ENCODE measurements at places on chromosomes 13 and 19. TPM values are rescaled to one million over a fixed set of nuclear protein-coding genes. Genes with fewer than 3 reads are reported as not detected.

The NRTN gene
- total RNA-seq = 7.5 TPM

The CALR3 gene
- total RNA-seq = 0.25 TPM

The PABPC3 gene
- total RNA-seq = not detected

The IL27RA gene
- 10.7 TPM for total RNA-seq

The ZNF567 gene
- 17.7 TPM for total RNA-seq

The TSHZ3 gene
- total RNA-seq = 2.1 TPM

The LGALS14 gene
- not detected for total RNA-seq

The ZNF439 gene
- 0.47 TPM for total RNA-seq

The NTN5 gene
- 1.2 TPM for total RNA-seq

The TLE2 gene
- total RNA-seq = 83.8 TPM

DNA sequence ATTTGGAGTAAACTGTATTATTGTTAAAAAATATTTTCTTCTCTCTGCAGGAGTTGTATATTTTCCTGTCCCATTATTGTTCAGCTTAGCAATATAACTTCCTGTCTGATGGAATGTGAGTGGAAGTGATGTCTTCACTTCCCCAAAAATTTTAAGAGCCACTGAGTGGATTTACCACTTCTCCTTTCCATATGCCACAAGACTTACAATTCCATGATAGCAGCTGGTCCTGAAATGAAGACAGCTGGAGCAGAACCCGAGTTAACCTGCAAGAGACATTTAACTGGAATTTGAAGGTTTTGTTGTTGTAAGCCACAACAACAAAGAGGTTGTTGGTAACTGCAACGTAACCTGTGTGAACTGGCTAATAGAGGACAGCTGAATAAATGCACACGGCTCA, 23.4 kb upstream of the TBC1D4 start:
- DNase-seq = no peak
- no peaks in the 10 kb centered on the region for H3K4me1 ChIP-seq
- no peak overlapping the region for H3K4me3 ChIP-seq
- H3K27me3 ChIP-seq = no peaks in the 10 kb centered on the region
- H3K27ac ChIP-seq = no peak overlapping the region
- H3K36me3 ChIP-seq = no peaks in the 10 kb centered on the region

- H3K4me3 ChIP-seq = no peak overlapping the region
Measured at GRCh38 chr13:109817591-109818535, 31.5 kb upstream of the IRS2 start.

DNA sequence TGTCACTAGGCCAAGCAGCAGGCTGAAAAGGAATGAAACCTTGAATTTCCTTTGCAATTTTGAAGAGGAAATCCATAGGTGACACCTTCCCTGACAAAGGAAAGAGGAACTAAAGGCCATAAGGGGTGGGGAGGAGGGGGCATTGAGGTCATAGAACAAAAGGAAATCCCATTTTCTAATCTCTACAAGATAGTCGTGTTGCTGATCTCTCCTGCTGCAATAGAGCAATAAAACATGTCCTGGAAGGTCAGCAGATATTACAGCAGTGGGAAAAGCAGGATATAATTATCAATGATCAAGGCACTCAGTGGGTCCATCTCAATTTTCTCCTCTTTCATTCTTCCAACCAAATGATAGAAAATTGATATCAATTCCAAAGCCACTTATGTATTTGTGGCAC, 20.3 kb upstream of the RAP2A start:
- H3K27ac ChIP-seq = no peak overlapping the region
- H3K27me3 ChIP-seq = no peaks in the 10 kb centered on the region
- no peaks in the 10 kb centered on the region for H3K4me1 ChIP-seq
- no peaks in the 10 kb centered on the region for H3K36me3 ChIP-seq
- no peak for DNase-seq

DNA sequence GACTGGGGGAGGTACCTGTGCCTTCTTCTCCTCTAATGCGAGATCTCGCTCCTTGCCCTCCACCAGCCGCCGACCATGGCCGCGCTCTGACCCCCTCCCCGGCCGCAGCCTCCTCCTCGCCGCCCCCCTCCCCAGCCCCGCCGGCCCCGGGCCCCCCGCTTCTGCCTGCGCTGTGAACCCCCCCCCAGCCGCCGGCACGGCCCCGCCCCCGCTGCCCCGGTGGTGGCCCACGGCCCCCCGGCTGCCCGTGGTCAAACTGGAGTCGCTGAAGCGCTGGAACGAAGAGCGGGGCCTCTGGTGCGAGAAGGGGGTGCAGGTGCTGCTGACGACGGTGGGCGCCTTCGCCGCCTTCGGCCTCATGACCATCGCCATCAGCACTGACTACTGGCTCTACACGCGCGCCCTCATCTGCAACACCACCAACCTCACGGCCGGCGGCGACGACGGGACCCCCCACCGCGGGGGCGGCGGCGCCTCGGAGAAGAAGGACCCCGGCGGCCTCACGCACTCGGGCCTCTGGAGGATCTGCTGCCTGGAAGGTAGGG, at the start of gene CACNG8:
Gene CACNG8 (plus strand): TSS at position 51 of the 545 bp plus-strand sequence.
- peaks cover 71% of the 10 kb centered on the region for H3K27me3 ChIP-seq
- H3K27ac ChIP-seq = no peak within 1 kb of the TSS
- no peaks in the 10 kb centered on the region for H3K4me1 ChIP-seq

DNA sequence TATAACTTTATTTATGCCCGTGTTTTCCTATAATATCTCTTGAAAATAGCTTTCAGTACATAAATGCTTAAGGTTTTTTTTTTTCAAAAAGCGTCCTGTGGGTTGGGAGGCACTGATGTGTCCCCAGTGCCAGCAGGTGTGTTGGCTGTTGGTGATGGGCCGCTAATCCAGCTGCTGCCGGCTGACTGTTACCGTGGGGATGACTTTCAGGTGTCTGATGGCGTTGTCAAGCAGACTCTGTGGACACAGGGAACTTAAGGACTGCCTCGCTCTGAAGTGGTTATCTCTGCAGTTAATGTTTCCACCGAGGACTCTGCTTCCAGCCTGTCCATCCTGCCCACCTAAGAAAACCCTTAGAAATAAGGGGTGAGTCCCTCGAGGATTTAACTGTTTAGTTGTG, 94.5 kb downstream of the ANKRD10 start:
- H3K4me3 ChIP-seq = no peak overlapping the region
- H3K27me3 ChIP-seq = no peaks in the 10 kb centered on the region
- DNase-seq = no peak
- no peak overlapping the region for H3K27ac ChIP-seq
- H3K36me3 ChIP-seq = no peaks in the 10 kb centered on the region
- no peaks in the 10 kb centered on the region for H3K4me1 ChIP-seq

GRCh38 chr13:36815062-36815461, 4.0 kb upstream of the RFXAP start:
- no peak overlapping the region for H3K27ac ChIP-seq
- H3K27me3 ChIP-seq = no peaks in the 10 kb centered on the region
- H3K36me3 ChIP-seq = no peaks in the 10 kb centered on the region

DNA sequence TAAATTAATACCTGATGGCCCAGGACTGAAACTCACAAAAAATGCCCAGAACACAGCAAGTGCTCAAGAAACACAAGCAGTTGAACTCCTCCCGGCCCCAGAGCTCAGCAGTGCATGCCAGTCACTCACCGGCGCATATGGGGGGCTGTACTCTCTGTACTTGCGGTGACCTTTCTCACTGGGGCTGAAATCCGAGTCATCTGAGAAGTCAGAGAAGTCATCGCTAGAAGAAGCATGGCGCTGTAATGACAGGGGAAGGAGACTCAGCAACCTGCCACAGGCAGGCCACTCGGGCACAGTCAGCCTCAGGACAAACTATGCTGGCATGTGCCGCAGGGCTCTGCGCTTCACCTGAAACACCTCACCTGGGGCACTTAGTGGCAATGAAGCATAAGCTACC, 19.7 kb downstream of the ZC3H4 start:
- no peak overlapping the region for H3K27ac ChIP-seq
- peaks cover 61% of the 10 kb centered on the region for H3K36me3 ChIP-seq
- no peaks in the 10 kb centered on the region for H3K27me3 ChIP-seq
- no peak overlapping the region for H3K4me3 ChIP-seq
- no peak for DNase-seq
